Fibroblast of mammary gland (primary cell): ENCODE measurements at places on chromosomes 3 and 15.

DNA sequence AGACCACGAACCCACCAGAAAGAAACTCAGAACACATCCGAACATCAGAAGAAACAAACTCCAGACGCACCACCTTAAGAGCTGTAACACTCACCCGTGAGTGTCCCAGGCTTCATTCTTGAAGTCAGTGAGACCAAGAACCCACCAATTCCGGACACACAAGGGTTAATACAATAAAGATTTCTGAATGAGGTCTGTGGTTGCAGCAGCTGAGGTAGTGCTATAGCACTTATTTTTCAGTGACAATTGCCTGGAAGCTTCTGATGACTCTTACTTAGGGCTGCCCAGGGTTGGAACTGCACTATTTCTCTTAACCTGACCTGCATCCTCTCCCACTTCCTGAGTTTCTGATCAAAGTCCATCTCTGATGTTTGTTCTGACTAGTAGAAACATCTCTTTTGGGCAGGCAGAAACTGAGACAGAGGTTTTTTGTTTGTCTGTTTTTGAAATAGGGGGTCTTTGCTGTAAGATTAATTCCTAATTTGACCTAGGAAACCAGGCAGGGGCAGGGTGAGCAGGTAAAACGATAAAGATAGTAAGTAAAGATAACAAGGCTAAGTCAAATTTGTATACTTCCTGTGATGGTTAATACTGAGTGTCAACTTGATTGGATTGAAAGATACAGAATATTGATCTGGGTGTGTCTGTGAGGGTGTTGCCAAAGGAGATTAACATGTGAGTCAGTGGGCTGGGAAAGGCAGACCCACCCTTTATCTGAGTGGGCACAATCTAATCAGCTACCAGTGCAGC lies 169.1 kb downstream of the GAP43 start:
- DNase-seq = peak; percentile 29

- DNase-seq = no peak
Measured at GRCh38 chr3:45884368-45885201, 1.8 kb upstream of the CCR9 start.

DNA sequence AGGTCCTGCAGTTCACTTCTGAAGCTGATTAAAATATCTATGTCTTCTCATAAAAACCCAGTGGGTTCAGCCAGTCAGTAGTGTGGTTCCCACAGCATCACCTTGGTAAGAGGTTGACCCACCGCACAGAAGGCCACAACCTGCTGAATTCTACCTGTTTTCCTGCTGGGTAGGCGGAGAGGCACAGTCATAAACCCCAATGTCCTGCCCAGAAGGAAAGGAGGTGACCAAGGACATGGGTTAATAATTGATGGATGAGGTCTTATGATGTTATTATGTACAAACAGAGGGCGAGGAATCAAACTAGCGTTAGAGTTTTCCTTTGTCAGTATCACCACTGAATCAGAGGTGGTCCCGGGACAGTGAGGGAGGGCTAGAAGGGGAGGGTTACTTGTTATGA lies 27.8 kb downstream of the CA12 start:
- DNase-seq = no peak

DNA sequence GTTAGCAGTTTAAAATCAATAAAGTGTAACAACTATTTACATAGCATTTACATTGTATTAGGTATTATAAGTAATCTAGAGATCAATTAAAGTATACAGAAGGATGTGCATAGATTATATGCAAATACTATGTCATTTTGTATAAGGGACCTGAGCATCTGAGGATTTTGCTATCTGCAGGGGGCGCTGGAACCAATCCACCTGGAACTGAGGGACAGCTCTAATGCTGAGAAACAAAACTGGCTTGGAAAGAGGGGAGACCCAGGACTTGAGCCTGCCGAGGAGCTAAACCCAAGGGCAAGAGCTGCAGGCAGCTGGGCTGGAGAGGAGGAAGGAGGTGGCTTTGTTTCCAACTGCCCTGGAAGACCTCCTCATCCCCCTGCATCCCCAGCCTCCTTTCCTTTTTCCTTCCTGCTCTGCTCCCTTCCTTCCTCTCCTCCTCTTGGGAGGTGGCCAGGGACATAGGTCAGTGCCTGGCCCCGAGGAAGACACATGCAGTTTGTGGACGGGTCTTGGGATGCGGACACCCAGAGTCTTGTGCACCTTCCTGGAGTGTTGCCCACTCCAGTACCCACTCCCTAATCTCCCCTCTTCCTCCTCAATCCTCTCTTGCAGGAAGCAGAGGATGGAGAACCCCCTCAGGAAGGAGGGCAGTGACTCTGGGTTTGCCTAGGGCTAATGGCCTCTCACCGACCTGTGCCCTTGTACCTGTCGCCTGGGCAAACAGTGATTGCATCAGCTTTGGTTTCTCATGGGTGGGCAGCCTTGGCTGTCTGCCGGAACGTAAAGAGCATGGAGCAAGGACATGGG lies 825 bp upstream of the RTP3 start:
- DNase-seq = no peak

DNA sequence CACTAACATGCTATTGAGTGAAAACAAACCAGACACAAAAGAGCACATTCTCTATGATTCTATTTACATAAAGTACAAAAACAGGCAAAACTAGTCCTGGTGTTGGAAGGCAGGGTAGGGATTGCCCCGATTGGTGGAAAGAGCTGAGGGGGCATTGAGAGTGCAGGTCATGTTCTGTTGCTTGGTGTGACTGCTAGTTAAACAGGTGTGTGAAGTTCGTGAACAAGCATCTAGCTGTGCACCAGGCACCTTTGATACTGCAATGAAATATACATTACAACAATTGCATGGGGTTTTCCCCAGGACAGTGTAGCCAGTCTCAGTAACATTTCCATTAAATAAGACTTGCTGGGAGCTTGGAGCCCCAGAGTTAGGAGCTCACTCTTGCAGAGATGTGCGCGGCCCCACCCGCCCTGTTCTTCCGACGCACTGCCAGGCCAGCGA lies 26.3 kb upstream of the THRB start:
- DNase-seq = no peak

GRCh38 chr3:58387650-58388546 lies 45.7 kb downstream of the PDHB start:
- DNase-seq = no peak

DNA sequence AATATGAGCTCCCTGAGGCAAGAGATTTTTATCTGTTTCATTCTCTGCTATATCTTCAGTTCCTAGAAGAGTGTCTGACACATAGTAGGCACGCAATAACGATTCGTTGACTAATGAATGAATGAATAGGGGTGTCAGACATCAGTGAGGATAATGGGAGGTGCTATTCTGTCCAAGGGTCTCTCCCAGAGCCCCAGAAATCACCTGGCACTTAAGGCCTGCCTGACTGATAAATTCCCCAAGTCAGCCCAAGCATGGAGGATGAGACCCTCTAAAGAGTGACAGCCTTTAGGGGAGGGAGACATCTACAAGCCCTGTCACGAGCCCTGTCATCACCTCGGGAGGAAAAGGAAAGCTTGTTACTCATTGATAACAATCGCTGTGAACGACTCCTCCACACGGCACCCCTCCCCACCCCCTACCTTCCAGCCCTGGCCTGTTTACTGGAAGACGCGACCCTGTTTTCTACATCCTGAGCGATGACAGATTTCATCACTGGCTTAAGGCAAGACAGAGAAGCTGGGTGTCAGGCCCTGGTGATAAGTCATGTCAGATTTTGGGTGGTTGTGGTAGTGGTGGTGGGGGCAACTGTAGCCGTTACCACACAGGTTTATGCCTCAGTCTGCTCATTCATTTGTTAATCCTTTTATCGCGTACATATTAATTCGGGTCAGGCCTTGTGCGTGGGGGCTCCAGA lies 23.1 kb downstream of the BHLHE40 start:
- no peak for DNase-seq

GRCh38 chr3:116339441-116340028 lies 105.8 kb downstream of the LSAMP start:
- DNase-seq = peak; percentile 65

GRCh38 chr3:141556034-141556433 lies 69.2 kb downstream of the RASA2 start:
- peak; percentile 34 for DNase-seq

DNA sequence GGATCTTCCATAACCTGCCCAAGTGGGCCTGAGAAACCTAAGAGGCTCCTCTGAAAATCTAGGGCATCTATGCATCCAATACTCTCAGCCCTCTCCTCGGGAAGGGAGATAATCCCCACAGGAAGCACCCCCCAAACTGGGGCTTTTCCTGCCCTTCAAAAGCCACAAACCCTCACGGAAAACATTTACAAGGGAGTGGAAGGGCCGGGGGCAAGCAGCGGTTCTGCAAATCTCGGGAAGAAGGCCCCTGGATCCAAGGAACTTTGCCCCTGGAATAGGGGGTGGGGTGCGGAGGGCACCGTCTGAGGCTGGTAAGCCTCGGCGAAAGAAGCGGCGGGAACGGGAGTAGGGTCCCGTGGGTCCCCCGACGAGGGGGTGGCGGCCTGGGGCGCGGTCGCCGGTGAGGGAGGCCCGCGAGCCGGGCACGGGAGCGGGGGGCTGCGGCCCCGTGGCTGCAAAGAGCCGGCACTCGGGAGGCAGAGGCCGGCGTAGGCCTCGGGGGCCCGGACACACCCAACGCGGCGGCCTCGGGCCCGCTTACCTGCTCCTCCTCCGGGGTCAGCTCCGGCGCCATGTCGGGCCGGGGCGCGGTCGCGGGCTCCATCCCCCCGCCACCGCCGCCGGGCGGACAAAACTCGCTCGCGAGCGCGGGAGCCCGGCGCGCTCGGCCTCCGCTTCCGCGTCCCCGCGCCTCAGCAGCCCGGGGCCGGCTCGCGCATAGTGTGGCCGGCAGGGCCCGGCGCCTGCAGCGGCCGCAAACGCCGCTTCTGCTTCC lies 755 bp downstream of the PTPN9 start:
- no peak for DNase-seq

DNA sequence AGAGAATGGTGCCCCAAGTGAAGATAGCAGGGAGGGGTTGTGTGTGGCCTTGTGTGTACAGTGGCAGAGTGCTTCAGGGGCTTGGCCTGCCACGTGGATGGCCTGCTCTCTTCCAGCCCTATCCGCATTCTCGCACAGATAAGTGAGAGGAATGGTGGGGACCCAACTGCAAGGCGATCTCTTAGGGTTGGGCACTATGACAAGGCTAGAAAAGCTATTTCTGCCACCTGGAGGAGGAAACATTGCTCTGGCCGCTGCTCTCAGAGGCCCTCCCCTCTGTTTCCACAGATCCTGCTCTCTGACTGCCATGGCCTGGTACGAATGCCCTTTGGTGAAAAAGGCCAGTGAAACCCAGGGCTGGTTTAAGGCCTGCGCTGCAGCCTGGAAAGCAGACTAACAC lies 20.6 kb downstream of the EEFSEC start:
- DNase-seq = no peak

GRCh38 chr3:46537779-46538178 lies 28.3 kb downstream of the LRRC2 start:
- no peak for DNase-seq

- peak; percentile 39 for DNase-seq
Measured at GRCh38 chr3:164452707-164453106, 625.6 kb downstream of the SI start.

DNA sequence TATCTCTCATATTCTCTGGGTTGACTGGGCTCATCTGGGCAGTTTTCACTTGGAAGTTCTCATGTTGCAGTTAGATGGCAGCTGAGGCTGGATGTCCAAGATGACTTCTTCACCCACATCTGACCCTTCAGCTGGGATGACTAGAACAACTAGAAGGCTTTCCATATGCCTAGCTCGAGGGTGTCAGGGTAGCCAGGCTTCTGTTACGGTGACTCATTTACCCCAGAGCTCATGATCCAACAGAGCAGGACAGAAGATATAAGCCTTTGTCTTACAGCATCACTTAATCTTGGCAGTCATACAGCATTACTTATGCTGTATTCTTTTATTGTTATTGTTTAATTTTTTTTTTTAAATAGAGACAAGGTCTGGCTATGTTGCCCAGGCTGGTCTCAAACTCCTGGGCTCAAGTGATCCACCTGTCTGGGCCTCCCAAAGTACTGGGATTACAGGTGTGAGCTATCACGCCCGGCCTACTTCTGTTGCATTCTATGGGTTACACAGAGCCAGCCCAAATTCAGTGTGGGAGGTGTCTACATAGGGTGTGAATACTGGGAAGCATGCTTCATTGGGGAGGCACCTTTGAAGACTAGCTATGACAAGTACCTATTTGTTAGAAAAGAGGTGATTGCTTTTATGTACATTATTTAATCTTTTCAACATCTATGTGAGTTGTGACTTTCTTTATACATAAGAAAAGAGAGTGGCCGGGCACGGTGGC lies 10.7 kb downstream of the HMCES start:
- DNase-seq = peak; percentile 95

DNA sequence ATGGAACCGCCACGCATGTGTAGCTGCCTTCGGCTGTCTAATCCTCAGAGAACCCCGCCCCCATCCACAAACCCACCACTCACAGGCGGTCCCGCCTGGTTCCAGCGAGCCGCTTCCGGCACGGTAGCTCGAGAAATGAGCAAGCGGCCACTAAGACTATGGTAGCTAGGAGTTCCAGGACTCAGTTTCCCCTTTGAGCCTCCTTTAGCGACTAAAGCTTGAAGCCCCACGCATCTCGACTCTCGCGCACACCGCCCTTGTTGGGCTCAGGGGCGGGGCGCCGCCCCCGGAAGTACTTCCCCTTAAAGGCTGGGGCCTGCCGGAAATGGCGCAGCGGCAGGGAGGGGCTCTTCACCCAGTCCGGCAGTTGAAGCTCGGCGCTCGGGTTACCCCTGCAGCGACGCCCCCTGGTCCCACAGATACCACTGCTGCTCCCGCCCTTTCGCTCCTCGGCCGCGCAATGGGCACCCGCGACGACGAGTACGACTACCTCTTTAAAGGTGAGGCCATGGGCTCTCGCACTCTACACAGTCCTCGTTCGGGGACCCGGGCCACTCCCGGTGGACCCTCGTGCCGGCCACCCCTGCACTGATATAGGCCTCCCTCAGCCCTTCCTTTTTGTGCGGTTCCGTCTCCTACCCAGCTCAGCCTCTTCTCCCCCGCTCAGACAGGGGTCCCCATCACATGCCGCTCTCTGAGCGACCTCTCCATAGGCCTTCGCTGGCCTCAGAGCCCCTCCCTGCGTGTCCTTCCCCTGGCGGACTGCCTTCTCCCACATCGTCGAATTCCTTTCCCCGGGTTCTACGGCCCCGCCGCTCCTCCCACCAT lies at the start of gene RAB11A:
Gene RAB11A (plus strand): TSS at position 366 of the 828 bp plus-strand sequence. CDS start 95 bp downstream, at position 461.
- DNase-seq = peak; percentile 94

DNA sequence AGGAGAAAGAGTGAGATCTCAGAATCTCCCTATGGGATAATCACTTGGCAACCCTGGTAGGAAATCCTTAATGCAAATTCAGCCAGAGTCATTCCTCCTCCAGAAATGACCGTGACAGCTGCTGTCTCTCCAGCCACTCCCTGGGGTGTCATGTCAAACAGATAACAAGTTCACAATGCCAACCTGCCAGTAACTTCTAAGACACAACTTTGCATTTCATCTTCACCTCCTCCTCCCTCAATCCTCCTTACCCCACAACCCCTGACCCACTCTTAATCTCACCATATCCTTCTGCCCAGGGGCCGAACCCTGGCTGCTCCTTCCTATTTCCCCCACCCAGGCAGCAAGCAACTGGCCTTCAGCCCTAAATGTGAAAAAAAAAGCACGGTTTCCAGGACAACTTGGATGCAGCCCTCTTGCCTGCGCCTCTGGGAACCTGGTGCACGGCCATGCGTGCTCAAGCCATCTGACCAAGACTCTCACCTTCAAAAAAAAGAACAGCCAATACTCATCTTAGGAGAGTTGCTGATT lies 166.0 kb downstream of the NTRK3 start:
- DNase-seq = no peak
